ENCODE measurements at places on chromosomes 6 and 20.

- DNase-seq = no peak
These were observed 65.3 kb downstream of the MAP3K5 start for GRCh38 chr6:136726837-136727557.

- DNase-seq = no peak
These were observed 60.1 kb upstream of the ZNF184 start for GRCh38 chr6:27532820-27533538.

GRCh38 chr6:156359912-156360311, 417.3 kb upstream of the ARID1B start:
- no peak for DNase-seq

DNA sequence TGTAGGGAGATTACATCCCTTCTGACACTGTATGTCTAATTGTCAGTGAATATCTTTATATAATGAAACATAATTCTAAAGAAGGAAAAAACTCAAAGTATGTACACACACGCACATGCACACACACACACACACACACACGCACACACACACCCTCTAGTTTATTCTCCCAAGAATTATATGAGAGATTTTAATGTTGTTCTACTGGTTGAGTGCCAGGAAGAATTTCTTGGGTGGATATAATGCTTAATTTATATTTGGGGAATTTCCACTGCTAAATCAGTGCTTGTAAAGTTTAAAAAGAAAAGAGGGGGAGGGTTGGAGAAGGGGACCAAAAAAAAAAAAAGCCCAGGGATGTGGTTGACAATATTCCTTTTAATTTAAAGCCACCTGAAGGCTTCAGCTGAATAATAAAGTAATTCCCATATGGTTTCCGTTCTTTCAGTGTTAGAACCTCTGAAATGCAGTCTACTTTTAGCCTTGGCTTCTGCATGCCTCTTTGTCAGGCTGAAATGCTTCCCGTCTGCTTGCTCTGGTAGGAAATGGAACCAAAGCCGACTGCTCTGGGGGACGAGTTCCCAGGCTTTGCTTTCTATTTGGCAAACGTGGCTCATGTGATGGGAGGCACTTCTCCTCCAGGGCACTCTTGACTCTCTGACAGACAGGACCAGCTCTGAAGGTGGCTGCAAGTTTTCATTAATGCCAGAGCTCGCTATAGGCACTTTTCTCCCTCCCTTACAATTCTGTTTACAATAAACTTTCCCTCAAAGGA, 225.4 kb downstream of the PRL start:
- no peak for DNase-seq

GRCh38 chr20:6014017-6014416, 39.8 kb downstream of the LRRN4 start:
- DNase-seq = no peak

- DNase-seq = no peak
These were observed 75.9 kb downstream of the ATG5 start for GRCh38 chr6:106249658-106250057.

DNA sequence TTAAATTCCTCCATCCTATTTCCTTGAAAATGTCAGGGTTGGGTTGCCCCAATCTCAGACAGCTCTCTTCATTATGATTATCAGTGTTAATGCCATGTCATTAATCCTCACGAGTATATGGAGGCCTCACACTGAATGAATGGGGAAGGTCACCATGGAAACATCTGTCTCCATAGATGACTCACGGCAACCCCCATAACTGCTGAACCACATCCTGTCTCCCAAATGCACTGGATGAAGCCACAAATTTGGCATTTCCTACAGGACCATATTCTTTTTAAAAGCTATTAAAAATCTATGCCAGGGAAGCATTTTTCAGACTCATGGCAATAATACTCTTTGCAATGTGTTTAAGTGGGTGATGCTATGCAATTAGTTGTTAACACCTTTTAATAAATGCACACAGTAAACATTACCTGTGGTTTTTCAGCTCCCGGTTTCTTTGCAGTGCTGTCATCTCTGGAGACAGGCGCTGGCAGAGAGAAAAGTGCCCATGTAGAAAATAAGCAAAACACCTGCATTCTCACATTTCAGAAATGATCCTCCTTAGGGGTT, 80.1 kb upstream of the PTPRK start:
- no peak for DNase-seq

GRCh38 chr6:48490658-48491057, 379.7 kb upstream of the PTCHD4 start:
- no peak for DNase-seq

- no peak for DNase-seq
These were observed 301.5 kb upstream of the CDH4 start for GRCh38 chr20:60950561-60950960.

DNA sequence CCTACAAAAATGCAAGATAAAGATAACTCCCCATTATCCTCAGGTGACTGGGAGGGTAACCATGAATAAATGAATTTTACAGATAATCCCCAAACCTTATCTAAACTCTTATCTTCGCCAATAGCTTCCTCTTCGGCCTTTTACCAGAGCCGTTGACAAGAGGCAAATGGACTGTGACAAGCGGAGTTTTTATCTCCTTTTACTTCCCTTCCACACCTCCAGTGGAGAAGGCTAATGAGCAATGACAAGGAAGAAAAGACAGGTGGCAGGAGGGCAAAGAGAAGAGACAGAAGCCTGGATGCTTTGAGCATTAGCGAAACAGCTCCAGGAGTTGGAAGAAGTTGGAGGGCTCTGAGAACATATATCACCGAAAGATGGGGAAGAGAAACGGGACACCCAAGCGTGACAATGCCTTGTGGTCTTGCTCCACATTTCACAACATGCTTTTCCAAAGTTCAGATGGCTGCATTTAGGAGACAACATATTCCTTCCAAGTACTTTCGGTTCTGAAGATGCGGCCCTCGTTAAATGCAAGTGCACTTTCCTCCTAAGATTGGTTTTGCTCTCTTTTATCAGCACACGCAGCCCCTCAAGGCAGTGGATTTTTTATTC, 69.2 kb downstream of the PRDM1 start:
- no peak for DNase-seq

- no peak for DNase-seq
These were observed 105.9 kb downstream of the PRDM13 start for GRCh38 chr6:99712519-99712918.

DNA sequence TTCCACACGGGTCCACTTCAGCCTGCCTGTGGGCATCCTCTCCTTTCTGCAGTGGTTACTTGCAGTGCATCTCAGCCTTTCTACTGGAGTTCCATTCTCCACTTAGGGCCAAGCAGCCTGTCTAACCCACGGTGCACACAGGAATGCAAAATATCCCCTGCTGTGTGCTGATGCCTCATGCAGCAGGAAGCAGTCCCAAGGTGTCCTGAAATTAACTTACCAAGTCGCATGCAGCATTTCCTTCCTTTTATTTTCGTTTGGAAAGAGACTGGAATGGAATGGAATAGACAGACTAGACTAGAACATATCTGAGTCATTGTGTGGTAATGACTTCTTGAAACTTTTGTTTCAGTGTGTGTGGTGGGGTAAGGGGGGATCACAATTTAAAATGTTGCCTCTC, 25.9 kb upstream of the FOXQ1 start:
- DNase-seq = no peak

DNA sequence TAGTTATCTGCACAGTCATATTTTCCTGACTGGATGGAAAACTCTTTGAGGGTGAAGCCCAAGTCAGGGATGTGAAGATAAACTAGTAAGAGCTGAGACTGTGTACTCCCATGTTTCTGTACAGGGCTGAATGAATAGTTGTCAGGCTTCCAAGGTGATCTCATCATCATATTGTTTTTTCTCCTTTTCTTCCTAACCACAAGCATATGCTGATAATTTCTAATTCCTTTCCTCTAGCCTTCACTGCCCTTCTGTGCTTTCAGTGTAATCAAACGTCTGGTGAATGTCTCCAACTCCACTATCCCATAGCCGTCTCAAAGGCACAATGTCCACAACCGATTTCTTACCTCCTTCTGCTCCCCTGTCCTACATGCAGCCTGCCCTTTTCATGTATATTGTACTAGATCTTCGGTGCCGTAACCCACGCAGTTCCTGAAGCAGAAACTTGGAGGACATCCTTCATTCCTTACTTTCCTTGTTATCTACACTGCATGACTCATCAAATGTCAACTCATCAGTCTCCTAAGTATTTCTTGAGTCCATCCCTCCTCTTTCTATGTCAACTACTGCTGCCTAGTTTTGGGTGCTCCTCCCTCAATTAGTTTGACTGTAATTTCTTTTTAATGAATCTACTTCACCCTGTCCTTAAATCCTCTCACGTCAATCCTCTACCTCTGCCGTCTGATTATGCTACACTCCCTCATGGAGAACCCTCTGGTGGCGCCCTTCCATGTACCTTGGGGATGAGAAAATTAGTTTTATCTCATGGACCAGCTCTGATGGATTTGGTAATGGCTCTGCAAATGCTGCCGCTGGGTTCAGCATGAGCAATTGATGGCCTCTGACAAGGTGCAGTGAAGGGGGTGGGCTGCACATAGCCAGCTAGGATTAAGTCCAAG, 21.9 kb downstream of the NCOA7 start:
- no peak for DNase-seq

DNA sequence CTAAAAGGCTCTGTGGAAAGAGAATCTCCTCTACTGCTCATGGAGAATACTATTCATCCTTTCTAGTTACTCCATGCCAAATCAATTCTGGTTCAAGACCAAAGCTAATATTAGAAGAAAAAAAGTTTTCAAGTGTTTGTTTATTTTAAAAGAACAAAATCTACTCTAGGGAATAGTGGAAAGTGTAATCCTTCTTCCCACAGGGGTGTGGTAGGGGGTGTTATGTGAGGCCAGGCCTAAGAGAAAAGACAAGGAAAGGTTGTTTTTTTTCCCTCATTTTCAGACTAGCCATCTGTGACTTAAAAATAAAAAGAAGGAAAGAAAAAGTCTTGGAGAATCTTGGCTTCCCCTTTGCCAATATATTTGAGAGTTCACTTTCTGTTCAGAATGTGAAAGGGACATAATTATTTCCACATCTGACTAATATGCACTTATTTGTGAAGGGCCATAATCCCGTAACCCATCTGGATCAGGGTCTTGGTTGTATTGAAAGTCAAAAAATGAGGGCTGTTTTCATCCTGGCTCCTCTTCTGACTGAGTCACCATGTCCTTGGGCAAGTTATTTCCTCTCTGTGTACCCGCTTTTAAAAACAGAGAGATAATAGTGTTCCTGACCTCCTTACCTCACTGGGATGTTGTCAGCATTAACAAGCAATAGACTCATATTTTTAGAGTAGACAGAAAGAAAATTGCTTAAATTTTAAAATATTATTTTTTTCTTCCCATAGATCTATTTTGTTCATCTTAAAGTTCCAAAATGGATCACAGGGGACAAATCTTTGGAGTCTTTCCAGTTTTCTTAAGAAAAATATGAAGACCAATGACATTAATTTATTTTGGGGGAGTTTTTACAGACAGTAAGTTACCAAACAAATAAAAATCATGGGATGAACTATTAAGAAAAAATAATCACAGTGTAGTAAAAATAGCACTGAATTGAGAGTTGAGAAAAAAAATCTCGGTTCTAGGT, 233.7 kb downstream of the IBTK start:
- DNase-seq = no peak

GRCh38 chr20:44501448-44501847, 20.4 kb downstream of the SERINC3 start:
- DNase-seq = no peak

DNA sequence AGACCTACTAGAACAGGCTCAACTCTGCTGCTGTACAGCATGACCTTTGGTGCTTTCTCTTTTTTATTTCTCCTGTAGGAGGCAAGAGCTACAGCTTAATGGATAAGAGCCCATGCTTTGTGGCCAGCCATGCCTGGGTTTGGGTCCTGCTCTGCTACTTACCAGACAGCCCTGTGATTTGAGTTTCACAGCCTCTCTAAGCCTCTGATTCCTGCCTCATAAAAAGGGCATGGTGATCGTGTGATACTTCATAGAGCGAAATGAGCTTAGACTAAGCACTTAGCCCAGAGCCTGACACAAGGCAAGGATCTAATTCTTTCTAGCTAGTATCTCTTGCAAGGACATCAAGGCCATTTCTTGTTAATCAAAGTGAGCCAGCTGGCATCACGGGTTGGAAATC, 19.3 kb upstream of the PDE7B start:
- no peak for DNase-seq

DNA sequence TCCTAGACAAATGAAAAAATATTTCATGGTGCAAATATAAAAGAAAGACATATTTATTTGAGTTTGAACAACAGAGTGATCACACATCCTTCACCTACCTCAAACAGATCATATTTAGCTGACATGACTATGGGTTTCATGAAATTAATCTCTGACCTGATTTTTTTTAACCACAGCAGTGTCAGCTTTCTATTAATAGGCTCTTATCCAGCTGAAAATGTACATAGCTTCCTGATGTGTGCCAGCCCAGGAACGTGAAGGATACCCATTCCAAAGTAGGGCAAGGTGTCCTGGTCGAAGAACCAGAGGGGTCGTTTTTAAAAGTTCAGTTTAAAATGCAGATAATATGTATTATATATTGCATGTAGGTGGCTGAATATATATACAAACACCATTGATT, 19.8 kb downstream of the TRDN start:
- DNase-seq = no peak

DNA sequence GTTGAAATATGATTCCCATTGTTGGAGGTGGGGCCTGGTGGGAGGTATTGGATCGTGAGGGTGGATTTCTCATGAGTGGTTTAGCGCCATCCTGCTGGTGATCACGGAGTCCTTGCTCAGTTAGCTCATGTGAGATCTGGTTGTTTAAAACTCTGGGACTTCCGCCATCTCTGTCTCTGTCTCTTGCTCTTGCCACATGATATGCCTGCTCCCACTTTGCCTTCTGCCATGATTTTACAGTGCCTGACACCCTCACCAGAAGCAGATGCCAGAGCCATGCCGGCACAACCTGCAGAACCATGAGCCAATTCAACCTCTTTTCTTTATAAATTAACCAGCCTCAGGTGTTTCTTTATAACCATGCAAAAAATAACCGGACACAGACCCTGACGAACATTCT, 44.7 kb upstream of the ZFP64 start:
- DNase-seq = no peak

GRCh38 chr20:663315-664090, 10.5 kb upstream of the SRXN1 start:
- no peak for DNase-seq

DNA sequence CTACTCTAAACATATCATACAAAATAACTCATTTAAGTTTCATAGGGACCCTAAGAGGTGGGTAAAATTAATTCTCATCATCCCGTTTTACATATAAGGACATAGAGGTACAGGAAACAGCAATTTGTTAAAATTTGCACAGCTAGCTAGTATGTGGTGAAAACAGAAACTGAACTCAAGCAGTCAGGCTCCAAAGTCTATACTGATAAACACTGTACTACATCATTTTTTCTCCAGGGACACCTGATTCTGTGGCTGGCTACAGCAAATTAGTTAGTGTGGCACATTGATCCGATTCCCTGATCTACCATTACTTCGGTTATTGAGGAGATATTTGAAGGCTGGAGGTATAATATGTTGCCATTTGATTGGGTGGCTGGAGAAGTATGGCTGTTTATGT, 36.2 kb upstream of the E2F3 start:
- DNase-seq = no peak

- no peak for DNase-seq
These were observed 44.1 kb upstream of the ID1 start for GRCh38 chr20:31560746-31561598.

GRCh38 chr6:44202972-44203750, 13.6 kb upstream of the MYMX start:
- DNase-seq = no peak

- DNase-seq = no peak
These were observed 83.2 kb downstream of the MANEA start for GRCh38 chr6:95660544-95660943.

GRCh38 chr6:12381587-12381986, 91.4 kb downstream of the EDN1 start:
- no peak for DNase-seq

- DNase-seq = no peak
These were observed 90.8 kb downstream of the THBS2 start for GRCh38 chr6:169162752-169163407.
